ENCODE measurements at places on chromosomes 4 and X.

GRCh38 chr4:61149278-61149677 is 50.8 kb upstream of the ADGRL3 start:
- DNase-seq, result no peak

DNA sequence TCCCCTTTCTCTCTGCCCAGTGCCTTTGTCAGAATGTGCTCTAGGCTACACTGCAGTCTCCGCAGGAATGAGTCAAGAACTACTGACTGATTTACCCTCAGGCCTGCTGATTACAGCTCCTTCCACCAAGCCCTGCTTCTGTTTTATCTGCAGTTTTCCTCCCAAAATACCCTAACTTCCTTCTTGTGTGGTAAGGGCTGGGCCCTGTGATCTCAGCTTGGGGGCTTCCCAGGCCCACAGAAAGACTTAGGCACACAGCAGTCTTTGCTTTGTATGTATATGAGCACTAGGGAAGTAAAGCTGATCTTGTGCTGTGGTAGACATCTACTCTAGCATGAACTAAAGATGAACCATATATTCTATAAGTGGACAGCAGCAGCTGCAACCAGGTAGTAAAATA is 18.8 kb downstream of the PAK3 start:
- DNase-seq, result no peak

GRCh38 chrX:39899856-39900776 is 197.6 kb downstream of the BCOR start:
- no peak for DNase-seq

- DNase-seq, result no peak
These were observed 65.7 kb downstream of the SHROOM2 start for GRCh38 chrX:9851890-9852289.

GRCh38 chr4:178026999-178027398 is 584.8 kb upstream of the AGA start:
- DNase-seq, result no peak

DNA sequence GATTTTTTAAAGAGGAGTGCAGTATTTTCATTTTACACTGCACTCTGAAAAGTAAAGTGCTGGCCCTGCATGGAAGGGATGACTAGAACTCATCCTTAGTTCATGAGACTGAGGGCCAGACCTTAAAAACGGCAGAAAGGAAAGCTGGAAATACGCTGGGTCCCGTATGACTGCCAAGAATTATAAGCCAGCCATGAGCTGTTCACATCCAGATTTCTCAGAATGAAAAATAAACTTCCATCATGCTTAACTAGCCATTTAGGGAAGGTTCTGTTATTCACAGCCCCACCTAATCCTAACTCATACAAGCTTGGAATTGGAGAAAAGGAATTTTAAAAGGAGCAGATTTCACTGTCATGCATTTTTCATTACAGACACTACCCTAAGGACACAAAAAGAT is 894.4 kb downstream of the FAT4 start:
- no peak for DNase-seq

DNA sequence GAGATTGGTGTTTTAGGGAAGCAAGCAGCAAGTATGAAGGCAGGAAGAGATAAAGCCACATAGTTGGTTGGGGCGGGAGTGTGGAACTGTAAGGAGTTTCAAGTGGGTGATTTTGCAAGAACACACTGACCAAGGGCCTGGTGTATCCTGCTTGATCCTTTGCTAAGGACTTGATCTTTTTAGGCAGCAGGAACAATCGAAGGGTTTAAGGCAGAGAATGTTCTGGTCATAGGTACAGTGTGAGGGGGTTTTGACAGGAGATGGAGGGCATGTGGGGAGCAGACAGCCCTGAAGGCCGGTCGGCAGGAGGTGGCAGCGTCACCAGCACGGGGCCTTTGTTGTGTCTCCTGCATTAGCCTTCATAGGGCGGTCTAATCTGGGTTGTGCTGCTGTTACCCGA is 54.7 kb downstream of the FAM193A start:
- DNase-seq, result no peak

DNA sequence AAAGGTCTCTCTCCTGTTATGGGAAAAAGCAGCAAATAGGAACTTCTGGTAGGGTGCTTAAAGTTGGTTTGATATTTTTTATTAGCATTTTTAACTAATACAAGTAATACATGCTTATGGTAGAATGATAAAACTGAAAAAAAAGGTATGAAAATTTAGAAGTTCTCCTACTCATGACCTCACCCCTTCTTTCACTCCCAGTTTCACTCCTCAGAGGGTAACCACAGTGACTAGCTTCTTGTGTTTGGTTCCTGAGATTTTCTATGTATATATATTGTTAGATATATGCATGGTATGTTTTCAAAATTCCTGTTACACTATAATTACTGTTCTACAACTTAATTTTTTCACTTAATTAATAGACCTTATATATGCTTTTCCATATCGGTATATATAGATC is 66.5 kb downstream of the AR start:
- DNase-seq, result no peak

DNA sequence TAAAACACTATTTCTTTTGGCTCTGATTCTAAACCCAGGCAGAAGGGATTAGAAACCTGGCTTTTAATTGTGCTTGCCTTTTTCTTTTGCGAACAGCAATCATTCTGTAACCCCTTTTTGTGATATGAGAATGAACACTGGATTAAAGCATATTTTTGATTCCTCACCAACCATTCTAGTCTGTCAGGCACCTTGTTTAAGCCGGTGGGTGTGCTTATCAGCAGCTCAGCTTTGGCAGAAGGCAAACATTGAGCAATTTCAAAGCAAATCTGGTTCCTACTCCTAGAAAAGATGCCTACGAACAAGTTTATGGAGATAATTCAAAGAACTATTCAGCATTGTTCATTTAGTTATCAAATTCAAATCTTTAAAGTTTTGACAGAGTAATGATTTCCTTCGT is 265.1 kb upstream of the FAM241A start:
- DNase-seq, result no peak

GRCh38 chr4:56799161-56799759 is 22.2 kb downstream of the SPINK2 start:
- DNase-seq, result no peak

DNA sequence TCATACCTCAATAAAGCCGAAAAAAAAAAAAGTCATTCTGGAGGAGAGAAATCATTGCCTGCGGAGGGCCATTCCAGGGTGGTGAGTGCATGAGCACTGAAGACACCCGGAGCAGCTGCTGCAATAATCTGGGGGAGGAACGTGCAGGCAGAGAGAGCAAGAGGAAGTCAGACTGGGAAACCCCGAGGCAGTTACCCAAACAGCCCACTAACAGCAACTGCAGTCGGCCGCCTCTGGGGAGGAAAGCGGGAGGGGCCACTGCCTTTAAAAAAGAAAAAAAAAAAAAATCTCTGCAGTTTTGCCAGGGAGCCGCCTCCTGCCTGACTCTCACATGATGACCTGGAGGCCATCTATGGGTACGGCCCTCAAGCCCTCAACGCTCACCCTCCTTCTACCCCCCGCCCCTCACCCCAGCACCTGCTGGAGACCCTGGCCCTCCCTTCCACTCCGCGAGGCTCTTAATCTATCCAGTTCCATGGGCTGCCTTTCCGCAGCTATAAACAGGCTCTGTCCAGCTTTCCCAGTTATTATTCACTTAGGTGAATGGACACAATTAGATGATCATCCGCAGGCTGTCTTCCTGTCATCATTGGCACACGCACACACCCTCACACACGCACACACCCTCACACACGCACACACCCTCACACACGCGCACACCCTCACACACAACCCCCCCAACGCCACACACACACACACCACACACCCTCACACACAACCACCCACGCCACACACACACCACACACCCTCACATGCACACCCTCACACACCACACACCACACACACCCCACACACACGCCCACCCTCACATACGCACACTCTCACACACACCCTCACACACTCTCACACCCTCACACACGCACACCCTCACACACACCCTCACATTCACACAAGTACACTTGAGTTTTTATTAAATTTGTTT is 3.4 kb upstream of the AVPR2 start:
- peak; percentile 42 for DNase-seq

GRCh38 chr4:83552924-83553323 is 17.0 kb downstream of the GPAT3 start:
- no peak for DNase-seq

DNA sequence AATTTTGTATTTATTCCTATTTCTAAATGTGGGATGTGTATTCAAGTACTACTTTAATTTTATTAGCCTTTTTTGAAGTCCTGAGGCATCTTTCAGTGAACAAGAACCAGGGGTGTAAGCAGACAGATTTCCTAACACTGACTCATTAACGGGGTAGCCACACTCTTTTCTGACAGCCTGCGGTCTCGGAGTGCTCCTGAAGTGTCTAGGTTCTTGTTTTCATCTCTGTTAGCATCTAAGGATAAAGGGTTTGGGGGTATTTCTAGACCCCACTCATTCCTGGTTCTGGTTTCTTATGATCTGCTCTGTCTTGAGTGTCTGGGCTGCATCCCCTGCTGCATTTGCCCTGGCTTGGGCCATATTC is 71.9 kb downstream of the GC start:
- no peak for DNase-seq

DNA sequence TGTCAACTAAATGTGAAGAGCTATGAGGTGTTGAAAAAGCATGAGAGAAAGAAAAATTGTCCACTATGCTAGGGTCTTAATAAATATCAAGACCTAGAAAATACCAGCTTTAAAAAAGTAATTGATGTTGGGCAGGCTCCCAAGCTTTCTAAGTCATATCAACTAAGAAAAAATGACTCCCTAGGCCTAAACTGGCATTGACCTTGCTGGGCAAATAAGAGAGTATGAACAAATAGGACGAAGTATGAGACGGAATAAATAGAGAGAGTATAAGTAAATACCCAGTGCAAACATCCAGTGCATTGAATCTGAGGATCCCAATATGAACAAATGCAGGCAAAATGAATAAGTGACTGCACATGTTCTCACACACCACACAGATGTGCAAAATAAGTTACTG is 3.2 kb downstream of the KDR start:
- DNase-seq, result no peak

- no peak for DNase-seq
These were observed 21.1 kb downstream of the RNF212 start for GRCh38 chr4:1092026-1092982.

DNA sequence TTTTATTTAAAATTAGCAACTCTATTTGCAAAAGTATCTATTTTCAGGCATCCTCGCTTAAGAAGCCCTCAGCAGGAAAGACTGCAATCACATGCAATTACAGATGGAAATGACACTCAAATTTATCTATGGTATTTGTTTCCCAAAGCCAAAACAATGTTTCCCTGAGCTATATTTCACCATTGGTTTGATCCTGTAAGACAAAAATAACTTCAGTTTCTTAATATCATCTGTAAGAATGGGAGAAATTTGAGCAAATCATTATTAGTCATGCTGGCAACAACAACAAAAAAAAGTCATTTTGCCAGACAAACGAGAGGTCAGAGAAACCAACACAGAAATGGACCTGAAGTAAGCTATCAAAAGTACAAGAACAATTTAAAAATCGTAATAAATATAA is 204.1 kb downstream of the NR3C2 start:
- DNase-seq, result no peak

- no peak for DNase-seq
These were observed 236.3 kb upstream of the NWD2 start for GRCh38 chr4:37008199-37008598.
